M059J (cell line): ENCODE measurements at places on chromosomes 6 and 20.
A peak's percentile ranks its signal among the peaks of the same experiment; 100 is the strongest.

GRCh38 chr6:31419842-31420241 is 16.4 kb downstream of the MICA start:
- peak; percentile 62 for DNase-seq

- no peak for DNase-seq
Measured at GRCh38 chr6:119067091-119067490, 11.4 kb downstream of the FAM184A start.

DNA sequence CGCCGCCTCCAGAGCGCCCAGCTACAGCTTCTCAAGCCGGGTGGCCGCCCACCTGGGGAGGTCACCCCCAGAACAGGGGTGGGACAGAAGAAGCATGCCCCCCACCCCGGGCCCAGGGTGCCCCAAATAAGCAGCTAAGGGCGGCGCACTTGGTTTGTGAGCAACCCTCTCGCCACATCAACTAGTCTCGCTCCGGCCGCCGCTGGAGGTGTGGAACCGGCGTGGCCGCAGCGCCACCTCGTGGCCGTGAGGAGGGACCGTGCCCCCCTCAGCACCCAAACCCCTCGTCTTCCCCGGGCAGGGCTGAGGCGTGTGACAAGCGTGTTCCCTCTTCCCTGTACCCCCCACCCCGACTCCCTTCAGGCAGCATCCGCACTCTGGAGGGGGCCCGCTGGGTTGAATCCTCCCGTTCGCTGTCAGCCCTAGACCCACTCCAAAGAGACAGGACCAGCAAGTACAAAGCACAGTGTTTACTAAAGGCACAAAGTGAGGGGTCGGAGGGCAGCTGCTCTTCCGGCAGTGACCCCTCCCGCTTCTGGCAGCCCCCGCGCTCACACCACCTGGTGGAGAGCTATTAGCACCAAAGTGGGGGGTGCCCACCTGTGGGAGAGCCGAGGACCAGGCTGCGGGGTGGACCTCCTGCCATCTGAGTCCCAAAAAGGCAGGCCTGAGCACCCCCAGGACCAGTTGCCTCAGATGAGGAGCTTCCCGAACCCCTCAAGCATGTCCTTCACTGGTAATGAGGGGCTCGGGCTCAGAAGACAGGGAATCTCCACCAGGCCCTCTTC is 45.4 kb downstream of the MDFI start:
- DNase-seq, result peak; percentile 61

GRCh38 chr6:81575442-81575841 is 177.0 kb downstream of the TENT5A start:
- peak; percentile 23 for DNase-seq

DNA sequence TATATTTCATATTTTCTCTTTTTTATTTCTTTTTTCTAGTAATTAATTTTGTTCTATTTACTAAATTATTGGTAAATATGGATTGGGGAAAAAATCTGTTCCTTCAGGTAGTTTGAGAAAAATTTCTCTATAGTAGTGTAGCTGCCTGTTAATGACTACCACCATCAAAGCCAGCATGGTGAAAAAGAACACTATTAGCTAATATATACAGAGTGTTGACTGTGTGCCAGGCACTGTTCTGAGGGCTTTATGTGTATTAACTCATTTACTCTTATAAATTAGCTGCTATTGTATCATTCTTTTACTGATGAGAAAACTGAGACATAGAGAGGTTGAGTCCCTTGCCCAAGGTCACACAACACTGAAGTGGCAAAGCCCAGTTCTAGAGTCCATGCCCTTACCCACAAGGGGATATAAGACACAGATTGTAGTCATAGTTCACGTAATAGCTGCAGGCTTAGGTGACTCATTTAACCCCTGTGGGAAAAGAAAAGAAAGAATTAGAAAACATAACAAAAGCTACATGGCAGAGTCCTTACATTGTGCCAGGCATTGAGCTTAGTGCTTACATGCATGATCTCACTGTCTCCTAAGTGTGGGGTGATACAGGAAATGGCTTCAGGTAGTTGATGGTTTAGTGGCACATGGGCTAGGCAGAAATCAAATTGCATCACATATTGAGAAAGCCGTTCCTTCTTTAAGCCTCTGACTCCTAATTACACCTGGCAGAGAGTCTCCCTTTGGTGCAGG is 12.2 kb upstream of the AKIRIN2 start:
- DNase-seq, result peak; percentile 89

DNA sequence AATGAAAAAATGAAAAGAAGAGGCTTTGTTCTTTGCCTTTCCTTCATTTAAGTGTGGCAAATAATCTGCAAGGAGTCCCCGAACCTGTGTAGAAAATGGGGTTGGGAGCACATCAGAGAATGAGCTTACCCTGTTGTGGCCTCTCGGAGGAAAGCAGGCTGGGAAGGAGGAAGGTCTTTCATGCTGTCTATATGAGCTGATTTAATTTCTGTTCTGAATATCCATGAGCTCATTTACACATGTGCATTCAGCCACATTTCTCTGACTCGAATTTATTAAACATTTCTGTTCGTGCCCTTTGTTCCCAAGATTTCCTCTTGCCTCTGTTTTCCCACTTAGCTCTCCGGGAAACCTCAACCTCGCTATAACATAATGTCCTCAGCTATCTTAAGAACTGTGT is 584.4 kb upstream of the CDH4 start:
- no peak for DNase-seq

DNA sequence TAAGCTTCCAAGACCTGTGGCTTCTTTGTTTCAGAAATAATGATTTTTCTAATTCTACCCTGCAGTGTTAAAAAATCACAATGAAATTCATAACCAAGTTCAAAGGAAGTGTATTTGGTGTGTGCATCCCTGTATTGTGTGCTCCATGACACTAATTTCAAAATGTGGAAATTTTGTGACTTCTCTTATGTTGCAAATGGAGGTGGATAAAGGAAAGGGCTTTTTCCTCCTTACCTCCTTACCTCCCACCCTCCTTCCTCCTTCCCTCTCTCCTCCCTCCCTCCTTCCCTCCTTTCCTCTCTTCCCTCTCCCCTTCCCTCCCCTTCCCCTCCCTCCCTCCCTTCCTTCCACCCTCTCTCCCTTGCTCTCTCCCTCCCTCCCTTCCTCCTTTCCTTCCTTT is 10.5 kb downstream of the CDH4 start:
- DNase-seq, result no peak

DNA sequence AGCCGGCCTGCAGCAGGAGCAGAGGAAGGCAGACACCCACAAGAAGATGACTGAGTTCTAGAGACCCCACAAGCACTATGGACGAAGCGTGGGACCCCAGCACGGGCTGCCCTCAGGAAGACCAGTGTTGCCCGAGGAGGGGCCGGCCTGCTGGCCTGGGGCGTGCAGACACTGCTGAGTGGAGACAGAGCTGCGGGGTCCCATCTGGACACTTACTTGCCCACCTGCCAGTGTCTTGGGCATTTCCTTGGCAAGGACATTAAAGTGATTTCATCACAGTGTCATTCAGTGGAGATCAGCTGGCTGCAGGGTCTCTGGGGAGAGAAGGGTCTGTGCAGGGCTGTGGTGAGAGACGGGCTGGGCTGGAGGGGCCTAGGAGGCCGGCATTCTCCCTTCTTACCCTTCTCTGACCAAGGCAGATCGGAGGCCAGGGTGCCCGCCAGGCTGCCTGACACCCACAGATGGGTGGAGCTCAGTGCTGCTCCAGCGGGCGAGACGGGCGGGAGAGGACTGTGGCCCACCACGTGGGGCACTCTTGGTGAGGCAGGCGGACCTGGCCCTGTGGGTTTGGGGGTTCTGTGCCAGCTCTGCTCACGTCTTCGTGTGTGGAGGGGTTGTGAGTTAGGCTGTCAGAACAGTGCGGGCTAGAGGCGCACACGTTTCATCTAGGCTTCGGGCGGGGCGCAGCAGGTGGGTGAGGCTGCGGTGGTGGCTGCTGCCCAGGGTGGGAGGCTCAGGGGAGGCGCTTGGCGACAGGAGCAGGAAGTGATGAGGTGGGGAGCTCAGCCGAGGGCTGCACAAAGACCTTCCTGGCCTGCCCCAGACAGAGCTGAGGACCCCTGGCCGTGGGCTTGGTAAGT is at the start of gene LIME1:
LIME1 (plus strand) TSS at position 806 of the 860 bp plus-strand sequence. CDS start 886 bp downstream, outside the sequence.
- no peak for DNase-seq

GRCh38 chr6:139534472-139535115 is 160.1 kb upstream of the CITED2 start:
- no peak for DNase-seq

GRCh38 chr20:10639737-10640556 is 33.9 kb downstream of the JAG1 start:
- DNase-seq, result no peak

GRCh38 chr6:3063733-3064700 is 4.3 kb upstream of the RIPK1 start:
- DNase-seq, result peak; percentile 95

DNA sequence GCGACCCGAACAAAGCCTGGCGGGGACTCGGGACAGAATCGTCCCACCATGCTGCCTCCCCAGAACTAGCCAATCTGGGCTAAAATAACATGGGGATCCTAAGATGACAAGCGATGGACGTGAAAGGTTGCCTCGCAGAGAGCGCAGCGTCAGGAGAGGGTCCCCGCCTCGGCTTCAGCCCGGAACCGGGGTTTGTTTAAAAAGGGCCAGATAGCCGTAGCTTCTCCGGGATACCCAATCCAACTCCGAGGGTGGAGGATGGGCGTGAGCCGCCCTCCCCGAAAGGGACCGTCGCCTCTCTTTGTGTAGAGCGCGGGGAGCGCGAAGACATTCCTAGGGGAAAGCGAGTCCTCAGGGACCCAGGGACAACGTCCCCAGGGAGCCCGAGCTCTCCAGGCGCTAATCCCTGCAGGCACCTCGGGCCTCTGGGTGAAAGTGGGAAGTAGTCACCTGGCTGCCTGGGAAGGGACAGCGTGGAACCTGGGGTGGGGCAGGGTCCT is 643 bp downstream of the CD24 start:
- peak; percentile 54 for DNase-seq

GRCh38 chr6:27672113-27672799 is 199.4 kb upstream of the ZNF184 start:
- DNase-seq, result peak; percentile 88

- no peak for DNase-seq
Measured at GRCh38 chr6:101386982-101387381, 6.5 kb upstream of the GRIK2 start.

DNA sequence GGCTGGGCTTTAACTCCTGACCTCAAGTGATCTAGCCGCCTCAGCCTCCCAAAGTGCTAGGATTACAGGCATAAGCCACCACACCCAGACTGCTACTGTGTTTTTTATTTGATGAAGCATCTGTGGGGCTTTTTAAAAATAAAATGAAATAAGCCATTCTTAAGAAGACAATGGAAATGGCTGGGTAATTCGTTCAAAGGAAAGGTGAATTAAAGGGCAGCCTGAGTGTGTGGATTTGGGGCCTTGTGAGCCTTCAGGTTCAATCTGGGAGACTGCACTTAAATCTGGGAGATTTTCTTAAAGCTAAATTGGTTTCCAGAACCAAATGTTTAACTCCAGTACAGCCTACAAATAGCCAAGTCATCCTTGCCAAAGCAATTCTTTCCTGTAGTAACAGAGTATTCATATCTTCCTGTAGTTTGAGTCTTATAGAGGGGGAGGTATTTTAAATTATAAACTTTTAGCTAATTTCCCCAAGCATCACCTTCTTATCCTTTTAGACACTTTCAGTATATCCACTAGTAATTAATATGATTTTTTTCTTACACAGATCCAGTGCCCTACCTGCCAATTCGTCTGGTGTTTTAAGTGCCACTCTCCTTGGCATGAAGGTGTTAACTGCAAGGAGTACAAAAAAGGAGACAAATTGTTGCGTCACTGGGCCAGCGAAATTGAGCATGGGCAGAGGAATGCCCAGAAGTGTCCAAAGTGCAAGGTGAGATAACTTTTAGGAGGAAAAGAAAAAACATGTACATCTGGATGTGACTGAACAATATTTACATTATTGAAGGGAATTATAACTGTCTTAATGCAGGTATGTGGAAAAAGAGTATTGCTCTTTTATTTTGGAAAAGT is 95.4 kb downstream of the RNF217 start:
- DNase-seq, result no peak

GRCh38 chr6:157283330-157283898 is 39.9 kb downstream of the TMEM242 start:
- no peak for DNase-seq

GRCh38 chr6:25709761-25710160 is 44.8 kb upstream of the SLC17A4 start:
- DNase-seq, result no peak

DNA sequence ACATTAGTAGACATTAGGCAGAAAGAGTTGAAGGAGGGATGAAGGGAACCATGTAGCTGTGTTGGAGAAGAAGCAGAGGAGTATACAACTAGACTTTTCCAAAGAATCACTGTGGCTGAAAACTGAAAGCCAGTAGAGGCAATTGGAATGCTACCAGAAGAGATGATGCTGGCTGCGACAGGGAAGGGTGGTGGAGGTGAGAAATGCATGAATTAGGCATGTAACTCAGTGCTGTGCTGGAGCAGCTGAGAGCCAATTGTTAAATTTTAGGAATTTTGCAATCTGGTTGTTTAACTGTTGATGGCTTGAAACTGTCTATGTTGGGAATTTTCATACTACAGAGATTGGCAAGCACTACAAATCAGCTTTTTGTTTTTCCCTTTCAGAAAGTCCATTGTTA is 35.8 kb upstream of the SIRPG start:
- no peak for DNase-seq

DNA sequence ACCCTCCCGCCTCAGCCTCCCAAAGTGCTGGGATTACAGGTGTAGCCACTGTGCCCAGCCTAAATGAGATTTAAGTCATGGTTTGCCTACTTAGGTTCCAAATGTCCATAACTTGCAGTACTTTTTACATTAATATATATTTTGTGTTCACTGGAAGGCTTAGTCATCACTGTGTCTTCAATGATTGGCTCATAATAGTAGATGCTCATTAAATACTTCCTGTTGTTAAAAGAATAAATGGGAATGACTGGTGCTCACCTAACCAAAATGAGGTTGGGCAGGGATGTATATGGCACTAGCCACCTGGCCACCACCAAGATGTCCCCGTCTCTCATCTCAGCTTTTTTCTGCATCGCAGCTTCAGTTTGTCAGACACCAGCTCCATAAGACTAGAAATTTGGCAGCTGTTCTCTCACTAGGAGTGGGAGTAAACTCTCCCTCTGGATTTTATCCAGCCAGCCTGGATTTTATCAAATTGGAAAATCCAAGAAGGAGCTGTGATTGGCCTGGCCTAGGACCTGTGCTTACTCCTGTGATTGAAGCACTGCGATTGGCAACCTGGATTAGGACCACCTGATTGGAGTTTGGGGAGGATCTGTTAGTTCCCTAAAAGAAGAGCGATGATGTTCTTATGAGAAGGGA is 1.1 kb upstream of the GLO1 start:
- DNase-seq, result no peak

- DNase-seq, result peak; percentile 97
Measured at GRCh38 chr6:26199057-26199772, 112.0 kb downstream of the HFE start.
